ENCODE measurements at places on chromosomes 5 and 9. TPM values are rescaled to one million over a fixed set of nuclear protein-coding genes. Genes with fewer than 3 reads are reported as not detected.
A peak's percentile ranks its signal among the peaks of the same experiment; 100 is the strongest.

PCDHB9 gene
- 0.12 TPM for polyA plus RNA-seq

DNA sequence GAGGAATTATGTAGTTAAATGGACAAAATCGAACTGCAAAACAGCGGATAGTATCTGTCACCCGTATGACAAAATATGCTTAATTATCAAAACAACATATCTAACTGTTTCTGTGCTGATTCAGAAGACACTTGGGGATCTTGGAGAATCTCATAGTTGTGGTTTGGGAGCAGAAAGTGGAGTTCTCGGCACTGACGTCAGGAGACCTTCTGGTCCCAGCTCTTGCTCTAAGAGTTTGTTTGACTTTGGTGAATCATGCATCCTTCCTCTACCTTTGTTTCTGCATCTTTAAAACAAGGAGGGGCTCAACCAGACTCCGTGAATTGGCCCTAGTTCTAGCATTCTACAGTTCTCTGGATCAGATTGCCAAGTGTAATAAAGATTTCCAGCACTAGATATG lies 37.0 kb upstream of the TAF1L start:
- peak; percentile 23 for DNase-seq

- no peak for DNase-seq
Measured at GRCh38 chr5:37492778-37493555, 113.8 kb downstream of the WDR70 start.

GRCh38 chr5:135229679-135230132 lies 169.3 kb downstream of the MACROH2A1 start:
- no peak for DNase-seq

GRCh38 chr9:130521715-130522114 lies 57.7 kb upstream of the FUBP3 start:
- DNase-seq = no peak
